Stimulated activated CD4-positive, alpha-beta T cell treated with anti-CD3 and anti-CD28 coated beads, Interleukin-1b, Interleukin-23, amount 100 ng/mL, for 1 hour (primary cell): ENCODE measurements at places on chromosomes 2 and 18.

GRCh38 chr18:8786483-8787370 lies 81.4 kb downstream of the MTCL1 start:
- DNase-seq = no peak

DNA sequence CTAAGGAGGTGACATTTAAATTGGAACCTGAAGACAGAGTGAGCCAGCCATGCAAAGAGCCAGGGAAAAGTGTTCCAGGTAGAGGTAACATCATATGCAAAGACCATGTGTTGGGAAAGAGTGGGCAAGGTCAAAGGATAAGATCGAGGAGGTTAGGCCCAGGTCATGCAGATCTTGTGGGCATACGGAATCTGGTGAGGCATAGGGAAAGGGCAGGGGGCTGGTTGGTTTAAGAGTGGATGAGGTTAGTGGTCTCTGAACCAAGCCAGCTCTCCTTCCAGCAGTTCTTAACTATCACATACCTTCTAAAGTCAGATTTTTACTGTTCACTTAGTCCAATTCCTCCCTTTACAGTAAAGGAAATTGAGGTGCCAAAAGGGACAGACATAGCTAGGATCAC lies 3.0 kb downstream of the ANKRD53 start:
- no peak for DNase-seq

DNA sequence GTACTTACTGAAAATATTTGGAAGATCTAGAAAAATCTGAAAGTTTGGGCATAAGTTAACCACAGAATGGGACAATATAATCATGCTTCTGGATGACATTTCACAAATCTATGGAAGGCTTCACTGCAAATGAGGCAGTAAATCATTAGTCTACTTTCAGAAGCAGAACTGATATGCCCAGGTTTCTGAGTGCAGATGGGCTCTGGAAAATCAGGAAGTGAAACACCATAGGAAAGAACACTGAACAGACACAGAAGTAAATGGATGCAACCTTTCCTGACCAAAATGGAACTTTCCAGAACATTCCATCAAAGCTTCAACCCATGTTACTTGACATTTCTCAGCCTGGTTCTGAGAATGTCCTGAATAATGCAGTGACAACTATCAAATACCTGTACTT lies 55.1 kb downstream of the KCNG3 start:
- DNase-seq = no peak

- DNase-seq = no peak
Measured at GRCh38 chr2:115480741-115481140, 1038.3 kb downstream of the DPP10 start.

DNA sequence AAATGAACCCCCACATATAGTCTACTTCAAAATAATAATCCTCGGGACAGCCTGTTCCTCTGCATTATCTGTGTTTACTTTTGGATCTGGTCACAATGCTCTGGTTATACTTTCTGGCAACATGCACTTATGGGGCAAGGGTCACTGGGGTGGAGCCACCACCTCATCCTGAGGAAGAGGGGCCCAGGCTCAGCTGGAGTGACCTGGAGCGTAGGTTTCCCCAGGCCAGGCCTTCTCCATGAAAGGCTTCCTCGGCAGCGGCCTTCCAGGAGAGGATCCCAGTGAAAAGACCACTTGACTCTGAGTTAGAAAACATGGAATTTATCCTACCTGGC lies 237.4 kb downstream of the SETBP1 start:
- DNase-seq = no peak

GRCh38 chr2:68292108-68292710 lies 27.5 kb downstream of the CNRIP1 start:
- no peak for DNase-seq

DNA sequence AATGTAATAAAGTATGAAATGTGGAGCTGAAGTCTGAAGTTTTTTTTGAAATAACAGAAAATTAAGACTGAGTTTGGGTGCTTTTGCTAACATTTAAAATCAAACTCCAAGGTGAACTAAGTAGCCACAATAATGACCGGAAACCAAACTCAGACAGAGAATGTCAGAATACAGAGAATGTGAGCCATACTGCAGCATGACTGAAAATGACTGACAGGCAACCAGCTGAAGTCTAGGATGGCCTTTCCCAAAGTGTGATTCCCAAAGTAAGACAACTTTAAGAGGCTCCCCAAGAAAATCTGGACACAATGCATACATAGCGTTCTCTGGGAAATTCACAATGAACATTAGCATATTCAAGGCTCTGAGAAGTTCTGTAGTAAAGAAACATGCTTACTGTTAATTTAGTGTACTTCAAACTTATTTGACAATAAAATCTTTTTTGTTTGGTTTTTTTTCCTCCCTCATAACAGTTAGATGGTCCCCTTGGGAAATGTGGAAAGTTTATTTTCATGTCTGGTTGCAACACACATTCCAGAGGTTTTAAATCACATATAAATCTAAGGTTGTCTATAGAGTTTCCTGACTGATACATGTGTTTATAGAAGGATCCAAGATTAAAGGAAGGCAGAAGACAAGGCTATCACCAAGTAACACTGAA lies 28.6 kb downstream of the PLA2R1 start:
- no peak for DNase-seq

- no peak for DNase-seq
Measured at GRCh38 chr2:96105994-96106715, 10.2 kb downstream of the ADRA2B start.

GRCh38 chr2:66840321-66841002 lies 405.5 kb downstream of the MEIS1 start:
- no peak for DNase-seq

GRCh38 chr2:101752716-101753616 lies 55.5 kb downstream of the MAP4K4 start:
- DNase-seq = no peak

GRCh38 chr2:144071461-144071860 lies 448.5 kb downstream of the ZEB2 start:
- no peak for DNase-seq

- no peak for DNase-seq
Measured at GRCh38 chr2:234670052-234670451, 173.2 kb upstream of the ARL4C start.

- DNase-seq = no peak
Measured at GRCh38 chr18:8232791-8233190, 376.4 kb upstream of the RAB12 start.

GRCh38 chr2:85604568-85605339 lies 2.3 kb upstream of the TMEM150A start:
- DNase-seq = no peak
